Neuronal stem cell (in vitro differentiated cells): ENCODE measurements at places on chromosomes 3 and 15.

DNA sequence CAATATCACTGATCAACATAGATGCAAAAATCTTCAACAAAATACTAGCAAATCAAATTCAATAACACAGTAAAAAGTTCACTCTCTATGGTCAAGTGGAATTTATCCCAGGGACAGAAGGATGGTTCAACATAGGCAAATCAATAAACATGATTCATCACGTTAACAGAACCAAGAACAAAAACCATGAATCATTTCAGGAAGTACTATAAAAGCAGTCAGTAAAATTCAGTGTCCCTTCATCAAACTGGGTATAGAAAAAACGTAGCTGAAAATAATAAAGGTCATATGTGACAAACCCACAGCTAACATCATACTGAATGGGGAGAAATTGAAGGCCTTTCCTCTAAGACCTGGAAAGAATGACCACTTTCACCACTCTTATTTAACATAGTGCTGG, 172.1 kb downstream of the POLR2M start:
- no peaks in the 10 kb centered on the region for H3K27me3 ChIP-seq
- no peak for DNase-seq
- H3K27ac ChIP-seq = no peak overlapping the region
- H3K4me1 ChIP-seq = no peaks in the 10 kb centered on the region

DNA sequence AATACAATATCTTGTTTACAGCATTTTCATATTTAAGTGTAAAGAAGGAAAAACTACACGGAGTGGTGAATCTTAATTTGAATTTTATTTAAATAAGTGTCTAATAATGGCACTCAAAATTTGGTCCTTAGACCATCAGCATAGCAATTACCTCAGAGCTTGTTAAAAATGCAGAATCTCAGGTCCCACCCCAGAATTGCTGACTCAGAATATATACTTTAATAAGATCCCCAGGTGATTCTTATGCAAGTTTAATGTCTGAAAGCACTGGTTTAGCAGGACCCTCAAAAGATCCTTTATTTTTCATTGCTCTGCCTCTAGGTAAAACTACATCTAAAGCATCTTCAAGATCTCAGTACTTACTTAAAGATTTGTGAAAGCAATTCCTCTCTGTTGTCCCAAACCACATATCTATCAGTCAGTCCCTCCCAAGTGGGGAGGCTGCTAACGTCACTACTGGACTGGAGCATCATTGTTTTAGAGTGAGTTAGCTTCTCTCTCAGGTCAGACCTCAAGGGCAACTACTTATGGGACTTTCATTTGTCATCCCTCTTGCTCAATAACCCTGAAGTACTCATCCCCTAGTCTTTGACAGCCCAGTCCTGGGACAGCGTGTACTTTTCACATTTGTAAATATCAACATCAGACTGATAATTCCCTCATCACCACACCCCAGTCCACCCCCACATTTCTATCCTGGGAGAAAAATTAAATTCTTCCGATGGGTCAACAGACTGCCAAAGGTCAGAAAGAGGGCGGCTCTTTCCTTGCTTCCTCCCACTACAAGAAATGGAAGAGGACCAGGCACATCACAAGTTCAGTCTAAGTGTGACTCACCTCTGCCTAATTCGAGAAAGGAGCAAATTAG, 76.7 kb downstream of the CBLB start:
- H3K36me3 ChIP-seq = no peaks in the 10 kb centered on the region
- peaks cover 5% of the 10 kb centered on the region for H3K4me1 ChIP-seq
- no peak for DNase-seq
- no peak overlapping the region for H3K4me3 ChIP-seq
- no peak overlapping the region for H3K27ac ChIP-seq

DNA sequence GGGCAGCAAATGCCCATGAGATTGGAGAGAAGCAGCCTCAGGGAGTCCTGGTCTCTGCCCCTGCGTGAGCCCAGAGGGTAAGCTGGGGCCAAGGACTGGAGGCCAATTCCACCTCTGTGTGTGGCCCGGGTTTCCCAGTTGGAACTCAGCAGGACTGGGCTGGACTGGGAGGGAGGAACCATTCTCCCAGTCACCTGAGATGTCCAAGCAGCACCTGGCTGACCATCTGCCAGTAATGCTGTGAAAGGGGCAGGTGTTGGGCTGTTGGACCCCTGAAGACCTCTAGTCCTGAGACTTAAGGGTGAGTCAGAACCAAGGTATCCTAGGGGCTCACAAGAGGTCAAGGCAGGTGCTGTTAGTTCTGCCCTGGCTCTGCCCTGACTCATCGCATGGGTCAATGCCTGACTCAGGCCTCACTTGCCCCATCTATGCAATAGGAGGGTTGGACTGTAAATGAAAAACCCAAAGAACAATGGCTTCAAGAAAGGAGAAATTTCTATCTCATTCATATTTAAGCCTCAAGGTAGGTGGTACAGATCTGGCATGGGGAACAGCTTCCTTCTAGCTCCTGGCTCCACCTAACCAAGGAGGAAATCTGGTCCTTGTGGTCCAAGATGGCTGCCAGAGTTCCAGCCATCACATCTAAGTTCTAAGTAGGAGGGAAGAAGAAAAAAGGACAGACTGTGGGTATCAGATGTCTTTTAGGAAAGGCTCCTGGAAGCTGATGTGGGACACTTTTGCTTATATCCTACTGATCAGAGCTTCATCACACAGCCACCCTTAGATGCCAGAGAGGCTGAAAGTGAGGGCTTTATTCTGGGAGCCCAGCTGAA, 111.3 kb downstream of the FBLN2 start:
- H3K4me3 ChIP-seq = no peak overlapping the region
- H3K4me1 ChIP-seq = peaks cover 5% of the 10 kb centered on the region
- H3K36me3 ChIP-seq = no peaks in the 10 kb centered on the region
- no peak overlapping the region for H3K27ac ChIP-seq

DNA sequence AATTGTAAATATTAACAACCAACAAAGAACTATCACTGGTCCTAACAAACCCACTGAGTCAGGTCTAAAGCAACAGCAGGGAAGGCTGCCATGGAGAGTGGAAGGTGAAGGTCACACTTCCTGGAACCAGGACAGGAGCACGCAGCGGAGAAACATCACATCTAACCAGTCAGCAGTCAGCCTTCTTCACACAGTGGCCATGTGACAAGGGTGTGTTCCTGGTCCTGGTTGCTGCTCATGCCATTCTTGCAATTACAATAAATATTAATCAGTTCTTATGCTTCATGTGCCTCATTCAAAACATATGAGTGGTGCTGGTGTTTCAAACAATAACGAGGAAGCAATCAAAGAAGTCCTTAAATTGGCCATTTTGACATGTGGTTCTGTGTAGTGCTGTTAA, 162.8 kb downstream of the ARRDC4 start:
- H3K27ac ChIP-seq = no peak overlapping the region
- H3K4me3 ChIP-seq = no peak overlapping the region
- H3K4me1 ChIP-seq = no peaks in the 10 kb centered on the region
- DNase-seq = no peak
- no peaks in the 10 kb centered on the region for H3K36me3 ChIP-seq

GRCh38 chr3:142489572-142490323, 41.9 kb upstream of the XRN1 start:
- no peaks in the 10 kb centered on the region for H3K27me3 ChIP-seq
- H3K4me1 ChIP-seq = peaks cover 3% of the 10 kb centered on the region
- H3K27ac ChIP-seq = no peak overlapping the region
- no peak overlapping the region for H3K4me3 ChIP-seq

DNA sequence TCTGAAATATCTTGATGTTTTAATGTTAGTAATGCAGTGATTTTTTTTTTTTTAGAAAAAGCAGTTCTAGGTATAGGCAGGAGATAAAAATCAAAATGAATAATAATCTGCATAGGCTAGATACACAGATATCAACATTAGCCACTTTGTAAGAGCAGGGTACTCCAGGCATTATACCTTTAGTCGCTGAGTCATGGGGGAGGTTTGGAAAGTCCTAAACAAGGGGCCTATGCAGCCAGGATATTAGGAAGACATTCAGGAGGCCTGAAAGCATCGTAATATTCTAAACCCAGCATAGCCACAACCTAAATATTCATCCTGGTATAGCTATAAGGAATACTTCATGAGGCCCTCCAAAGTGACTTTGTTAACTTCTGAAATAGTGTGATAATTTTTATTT, 258.1 kb upstream of the NECTIN3 start:
- H3K27ac ChIP-seq = no peak overlapping the region
- no peak overlapping the region for H3K4me3 ChIP-seq
- DNase-seq = no peak
- no peaks in the 10 kb centered on the region for H3K36me3 ChIP-seq
- H3K27me3 ChIP-seq = no peaks in the 10 kb centered on the region
- H3K4me1 ChIP-seq = peaks cover 5% of the 10 kb centered on the region
